ENCODE measurements at places on chromosomes 4 and X. TPM values are rescaled to one million over a fixed set of nuclear protein-coding genes. Genes with fewer than 3 reads are reported as not detected.

The PPP1R2C gene
- total RNA-seq = not detected

The MAGEC3 gene
- not detected for total RNA-seq

The GAGE12D gene
- not detected for total RNA-seq

The ZCCHC12 gene
- total RNA-seq = not detected

The DMRTC1B gene
- total RNA-seq = not detected

The PDGFC gene
- total RNA-seq = 4.0 TPM

The NUP62CL gene
- not detected for total RNA-seq
